ENCODE measurements at places on chromosomes 5 and 9. TPM values are rescaled to one million over a fixed set of nuclear protein-coding genes. Genes with fewer than 3 reads are reported as not detected.
A peak's percentile ranks its signal among the peaks of the same experiment; 100 is the strongest.

GRCh38 chr9:89633404-89633803 lies 28.6 kb downstream of the GADD45G start:
- DNase-seq: no peak

DNA sequence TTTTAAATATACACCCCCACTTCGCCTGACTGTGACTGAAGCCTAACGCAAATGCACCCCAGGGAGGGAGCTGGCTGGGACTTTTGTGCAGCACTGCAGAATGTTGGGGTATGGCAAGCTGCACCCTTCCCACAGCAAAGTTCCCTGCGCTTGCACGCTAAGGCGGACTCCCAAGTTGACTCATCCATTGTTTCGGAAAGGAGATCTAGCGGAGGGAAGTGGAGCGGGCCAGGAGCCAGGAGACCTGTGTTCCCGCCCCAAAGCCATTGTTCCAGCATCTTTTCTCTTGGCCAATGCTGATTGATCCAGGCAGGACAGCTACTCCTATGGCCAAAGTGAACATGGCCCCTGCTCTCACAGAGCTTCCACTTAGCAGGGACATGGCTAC lies 202.9 kb downstream of the AOPEP start:
- DNase-seq: peak; percentile 68

DNA sequence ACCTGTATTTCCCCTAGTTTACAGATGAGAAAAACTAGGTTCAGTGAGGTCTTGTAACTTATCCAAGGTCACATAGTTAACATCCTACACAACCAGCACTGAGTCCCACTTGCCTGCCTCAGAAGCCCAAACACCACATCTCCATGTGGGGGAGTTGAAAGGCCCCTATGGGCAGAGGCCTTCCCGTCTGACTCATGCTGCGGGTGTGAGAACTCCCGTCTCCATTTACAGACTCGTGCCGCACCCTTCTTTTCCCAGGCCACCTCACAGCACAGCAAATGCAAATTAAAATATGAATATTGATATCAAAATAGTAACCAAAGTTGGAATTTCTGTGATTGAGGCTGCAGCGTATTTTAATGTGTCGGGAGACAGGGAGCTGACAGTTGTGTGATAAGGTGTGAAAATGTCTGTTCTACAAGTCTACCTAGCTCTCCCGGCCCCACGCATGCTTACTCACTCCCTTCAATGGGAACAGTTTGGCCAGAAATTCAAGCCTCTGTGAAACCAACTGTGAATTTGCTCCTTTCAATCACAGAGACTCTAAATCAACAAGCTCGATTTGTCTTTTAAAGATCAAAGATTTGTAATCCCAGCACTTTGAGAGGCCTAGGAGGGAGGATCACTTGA lies 90.1 kb downstream of the CRB2 start:
- no peak for DNase-seq

DNA sequence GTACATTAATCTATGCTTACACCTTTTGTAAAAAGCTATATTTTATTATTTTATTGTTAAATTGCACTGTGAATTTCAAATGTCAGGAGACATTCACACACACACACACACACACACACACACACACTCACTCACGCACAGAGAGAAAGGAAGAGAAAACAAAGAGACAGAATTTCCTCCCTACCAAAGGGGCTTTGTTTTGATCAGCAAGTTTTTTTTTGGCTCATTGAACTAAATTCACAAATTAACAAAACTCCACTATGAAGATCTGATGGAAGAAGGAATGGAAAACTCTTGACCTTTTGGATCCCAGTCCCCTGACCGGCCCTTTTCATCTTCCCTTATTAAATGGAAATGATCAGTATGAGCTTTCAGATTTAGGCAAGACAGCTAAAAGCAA lies 161.2 kb downstream of the PDE4D start:
- DNase-seq: no peak

GRCh38 chr5:82991678-82992323 lies 85.4 kb downstream of the TMEM167A start:
- DNase-seq: no peak

DNA sequence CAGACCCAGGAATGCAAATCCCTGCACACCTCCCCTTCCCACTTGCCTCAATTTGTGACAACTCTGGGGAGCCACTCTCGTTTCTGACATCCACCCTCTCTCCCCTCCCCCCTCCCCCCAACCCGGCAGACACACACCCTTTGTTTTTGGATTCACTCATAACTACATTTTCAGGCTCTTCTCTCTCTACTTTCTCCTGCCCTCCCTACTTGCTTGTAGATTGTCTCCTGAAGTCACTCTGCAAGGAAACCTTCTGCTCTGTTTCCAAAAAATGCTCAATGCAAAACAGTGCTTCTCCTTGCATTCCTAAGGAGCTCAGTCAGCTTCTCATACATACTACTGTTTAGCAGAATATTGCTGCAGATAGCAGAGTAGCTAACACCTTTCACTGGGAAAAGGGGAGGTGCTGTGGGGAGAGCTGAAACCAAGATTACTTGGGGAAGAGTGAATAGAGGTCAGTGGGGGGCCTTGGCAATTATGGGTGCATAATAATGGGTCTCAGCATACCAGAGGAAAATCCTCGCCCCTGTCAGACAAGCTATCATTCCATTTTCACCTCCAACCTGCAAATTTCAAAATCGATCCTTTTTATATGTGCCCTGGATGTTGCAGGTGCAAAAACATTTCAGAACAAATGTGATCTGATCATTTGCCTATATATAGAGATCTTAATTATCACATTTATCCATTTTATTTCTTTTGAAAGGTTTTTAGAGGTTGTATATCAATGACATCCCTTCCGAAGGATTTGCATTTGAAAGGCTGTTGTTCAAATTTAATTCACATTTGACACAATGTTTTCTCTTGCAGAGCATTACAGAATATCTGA lies 1860.7 kb upstream of the WWC1 start:
- no peak for DNase-seq

DNA sequence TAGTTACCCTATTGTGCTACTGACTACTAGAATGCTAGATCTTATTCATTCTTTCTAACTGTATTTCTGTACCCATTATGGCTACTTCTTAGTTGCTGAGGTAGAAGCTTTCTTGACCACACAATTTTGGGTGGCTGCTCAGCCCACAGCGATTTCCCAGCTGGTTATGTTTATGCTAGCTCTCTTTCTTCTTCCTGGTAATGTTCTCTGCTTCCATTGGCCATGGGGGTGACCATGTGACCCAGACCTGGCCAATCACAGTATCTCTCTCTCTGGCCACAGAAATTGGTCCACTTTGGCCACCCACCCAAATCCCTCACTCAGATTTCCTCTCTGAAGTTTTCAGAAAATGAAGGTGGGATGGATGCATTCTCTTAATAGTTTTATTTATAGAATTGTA lies 427.9 kb upstream of the CLINT1 start:
- no peak for DNase-seq

- no peak for DNase-seq
Measured at GRCh38 chr9:88923092-88923491, 68.2 kb upstream of the S1PR3 start.

GRCh38 chr9:114214181-114214580 lies 58.8 kb downstream of the COL27A1 start:
- DNase-seq: peak; percentile 63

DNA sequence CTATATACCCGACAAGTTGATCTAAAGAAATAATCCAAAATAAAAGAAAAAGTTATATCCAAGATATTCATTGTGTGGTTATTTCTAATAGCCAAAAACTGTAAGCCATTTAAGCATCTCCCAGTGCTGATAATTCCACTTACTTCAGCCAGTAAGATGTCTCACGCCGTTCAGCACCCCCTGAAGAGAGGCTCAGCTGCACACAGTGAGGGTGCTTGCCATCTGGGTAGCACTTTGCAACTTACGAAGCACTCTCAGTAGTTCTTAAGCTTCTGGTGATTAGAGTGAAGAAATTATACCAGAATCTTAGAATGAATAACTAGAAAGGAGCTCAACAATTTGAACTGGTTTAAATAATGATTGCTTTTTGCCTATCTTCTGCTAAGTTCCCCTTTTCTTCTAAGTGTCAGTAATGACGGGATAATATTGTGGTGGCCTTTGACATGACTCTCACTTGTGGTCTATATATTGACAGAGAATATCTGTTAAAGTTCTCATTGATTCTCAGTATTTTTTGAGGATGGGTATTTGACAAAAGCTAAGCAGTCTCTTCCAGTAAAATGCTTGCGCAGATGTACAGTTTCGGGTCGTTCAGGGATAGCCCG lies 26.2 kb upstream of the LTC4S start:
- DNase-seq: no peak

- peak; percentile 43 for DNase-seq
Measured at GRCh38 chr5:55923177-55923771, 71.5 kb downstream of the IL6ST start.

DNA sequence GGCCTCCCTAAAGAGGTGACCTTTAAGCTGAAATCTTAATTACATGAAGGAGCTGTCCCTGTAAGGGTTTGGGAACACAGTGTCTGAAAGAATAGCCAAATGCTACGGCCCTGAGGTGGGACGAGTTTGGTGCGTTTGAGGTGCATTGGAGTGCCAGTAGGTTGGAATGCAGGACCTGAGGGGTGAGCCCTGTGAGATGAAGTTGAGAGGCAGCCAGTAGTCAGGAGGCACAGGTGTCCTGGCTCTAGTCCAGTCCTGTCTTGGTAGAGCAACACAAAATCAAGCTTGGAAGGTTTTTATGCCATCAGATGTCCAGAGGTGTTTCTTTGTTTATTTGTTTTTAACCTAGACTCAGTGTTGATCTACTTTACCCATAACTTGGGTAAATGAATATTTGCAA lies 108.5 kb downstream of the ARHGAP26 start:
- DNase-seq: no peak

DNA sequence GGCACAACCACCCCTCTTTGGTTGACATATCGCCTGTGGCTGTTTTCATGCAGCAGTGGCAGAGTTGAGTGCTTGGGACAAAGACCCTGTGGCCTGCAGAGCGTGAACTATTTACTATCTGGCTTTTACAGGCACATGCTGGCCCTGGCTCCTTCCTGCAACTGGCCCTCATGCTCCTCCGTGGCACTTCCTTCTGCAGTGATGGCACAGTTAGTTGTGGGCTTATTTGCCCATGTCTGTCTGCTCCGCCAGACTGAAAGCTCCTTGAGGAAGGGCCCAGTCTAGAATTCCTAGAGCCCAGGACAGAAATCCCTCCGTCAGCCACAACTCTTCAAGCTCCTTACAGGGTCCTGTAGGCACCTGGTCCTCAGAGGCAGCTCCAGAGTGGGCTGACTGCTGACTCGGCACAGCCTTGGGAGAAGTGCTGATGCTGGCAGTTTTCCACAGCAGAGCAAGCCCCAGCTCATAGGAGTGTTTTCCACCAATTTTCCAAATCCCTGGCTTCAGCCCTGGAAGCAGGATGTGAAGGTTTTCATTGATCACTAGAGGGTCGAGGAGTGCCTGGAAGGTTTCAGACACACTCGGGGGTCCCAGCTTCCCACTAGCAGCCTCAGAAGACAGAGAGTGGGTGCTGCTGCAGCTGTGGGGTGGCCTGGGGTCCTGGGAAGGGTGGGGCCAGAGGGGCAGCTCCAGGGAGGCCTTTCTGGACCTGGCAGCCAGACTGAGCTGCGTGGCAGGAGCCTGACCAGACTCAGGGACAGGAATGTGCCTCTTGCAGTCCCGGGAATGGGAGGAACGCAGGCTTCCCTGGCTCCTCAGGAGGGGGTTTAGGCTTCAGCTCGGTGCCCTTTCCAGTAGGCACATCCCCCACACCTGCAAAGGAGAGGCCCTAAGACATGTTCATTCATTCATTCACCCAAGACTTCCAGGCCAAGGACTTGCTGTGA lies 56.5 kb upstream of the ANGPTL2 start:
- DNase-seq: no peak

DNA sequence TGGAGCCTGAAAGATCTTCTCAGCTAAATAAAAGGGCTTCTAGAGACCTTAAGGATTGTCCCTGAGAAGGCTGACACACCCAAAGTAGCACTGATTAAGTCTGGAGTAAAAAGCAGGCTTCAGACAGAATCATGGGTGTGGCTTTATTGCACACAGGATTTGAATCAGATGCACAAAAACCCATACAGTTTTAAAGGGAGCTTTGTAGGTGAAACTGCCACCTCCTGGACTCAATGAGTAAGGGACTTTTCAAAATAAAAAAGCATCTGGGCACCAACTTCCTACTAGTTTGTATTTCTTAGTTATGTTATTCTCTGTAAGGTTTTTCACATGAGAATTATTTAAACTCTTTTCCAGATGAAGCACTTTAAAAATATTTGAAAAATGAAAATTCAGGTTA lies 129.4 kb downstream of the EDIL3 start:
- DNase-seq: no peak

DNA sequence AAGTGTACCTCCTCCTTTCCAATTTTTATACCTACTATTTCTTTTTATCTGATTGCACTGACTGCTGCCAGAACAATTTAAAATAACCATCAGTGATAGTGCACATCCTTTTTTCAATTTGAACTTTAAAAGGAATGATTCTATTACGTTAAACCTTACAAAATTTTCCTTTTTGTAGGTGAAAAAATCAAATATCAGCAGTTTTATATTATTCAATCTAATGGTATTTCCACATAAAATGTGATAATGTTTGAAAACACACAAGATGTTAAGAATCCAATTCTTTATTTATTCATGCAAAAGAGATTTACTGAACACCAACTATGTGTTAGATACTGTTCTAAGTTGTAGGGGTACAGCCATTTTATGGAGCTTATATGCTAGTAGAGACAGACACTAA lies 105.7 kb downstream of the GDNF start:
- DNase-seq: no peak

The PCDHB3 gene
- 0.99 TPM for total RNA-seq

The PPP3R2 gene
- total RNA-seq: not detected

The PCDHGB2 gene
- 8.7 TPM for total RNA-seq
